ENCODE measurements at places on chromosomes 1 and 21.

DNA sequence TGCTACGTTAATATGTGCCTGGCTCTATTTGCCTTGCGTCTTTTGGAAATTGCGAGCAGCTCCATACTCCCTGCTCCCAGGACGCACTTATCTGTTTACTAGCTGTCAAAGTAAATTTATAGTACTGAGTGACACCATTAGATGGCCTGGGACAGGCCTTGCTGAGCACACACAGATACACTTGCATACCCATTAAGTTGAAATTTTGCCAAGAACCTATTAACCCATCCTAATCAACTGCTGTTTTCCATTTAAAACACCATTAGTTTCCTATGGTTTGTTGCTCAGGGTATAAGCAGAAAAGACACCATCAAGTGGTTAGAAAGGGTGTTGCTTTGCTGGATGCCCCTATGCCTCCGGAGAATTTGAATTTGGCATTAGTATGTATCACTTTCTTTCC, 187.3 kb downstream of the SLC44A5 start:
- no peak for DNase-seq

DNA sequence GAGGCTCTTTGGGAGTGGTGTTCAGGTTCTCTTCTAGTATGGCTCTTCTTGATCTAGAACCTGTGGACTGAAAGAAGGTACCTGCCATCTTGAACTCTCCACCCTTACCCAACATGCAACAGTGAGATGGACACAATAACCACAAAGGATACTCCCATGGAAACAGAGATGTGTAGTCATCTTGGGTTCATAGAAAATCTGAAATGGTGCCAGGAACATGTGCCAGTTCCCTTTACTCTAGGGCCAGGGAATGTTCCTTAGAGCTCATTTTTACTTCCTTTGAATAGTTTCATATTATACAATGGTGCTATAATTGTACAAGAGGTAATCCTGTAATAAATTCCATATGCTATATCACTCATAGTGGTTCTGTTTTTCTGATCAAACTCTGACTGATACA, 13.2 kb upstream of the SCYL3 start:
- DNase-seq: no peak

- no peak for DNase-seq
Measured at GRCh38 chr1:48744032-48744431, 32.7 kb downstream of the BEND5 start.

DNA sequence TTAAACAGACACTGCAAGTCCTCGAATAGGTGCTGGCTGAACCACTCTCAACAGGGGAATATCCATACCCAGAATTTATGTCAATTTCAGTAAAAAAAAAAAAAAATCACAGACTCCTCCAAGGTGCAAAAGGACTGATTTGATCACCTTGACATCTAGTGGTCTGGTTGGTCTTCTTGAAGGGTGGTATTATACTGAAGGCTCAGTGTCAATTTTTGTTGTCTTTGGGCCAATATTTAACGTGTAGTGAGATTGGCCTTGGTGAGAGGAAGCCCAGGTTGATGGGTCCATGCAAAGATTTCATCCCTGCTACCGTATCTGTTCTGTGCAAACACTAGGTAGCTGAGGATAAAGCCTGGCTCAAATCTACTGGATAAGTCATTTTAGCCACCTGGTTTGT, 4.0 kb upstream of the GBP5 start:
- no peak for DNase-seq

- DNase-seq: no peak
Measured at GRCh38 chr1:42739753-42740700, at the start of gene CLDN19. Gene CLDN19 (minus strand): TSS chr1:42740236. CDS start chr1:42740063, 173 bp downstream.
